Activated T-helper 2 cell treated with anti-CD3 and anti-CD28 coated beads, Interferon-gamma antibody, Interleukin-2, Interleukin-4, amounts not matched to agents 10 μg/mL and 5 μg/mL and 100 μg/mL, durations not matched to agents 14 hours and 24 hours and 36 hours (primary cell): ENCODE measurements at places on chromosomes 3 and 15. TPM values are rescaled to one million over a fixed set of nuclear protein-coding genes. Genes with fewer than 3 reads are reported as not detected.

Gene FOXB1
- 11.8 and 12.7 TPM in 2 replicates for total RNA-seq

GRCh38 chr15:36626984-36627383 lies 47.6 kb downstream of the CDIN1 start:
- DNase-seq = no peak

GRCh38 chr15:78162038-78162437 lies 12.9 kb downstream of the IDH3A start:
- no peak for DNase-seq

Gene ACAN
- not detected in 2 replicates for total RNA-seq

Gene DUOXA2
- not detected in 2 replicates for total RNA-seq
